ENCODE measurements at places on chromosomes 1 and 21.

DNA sequence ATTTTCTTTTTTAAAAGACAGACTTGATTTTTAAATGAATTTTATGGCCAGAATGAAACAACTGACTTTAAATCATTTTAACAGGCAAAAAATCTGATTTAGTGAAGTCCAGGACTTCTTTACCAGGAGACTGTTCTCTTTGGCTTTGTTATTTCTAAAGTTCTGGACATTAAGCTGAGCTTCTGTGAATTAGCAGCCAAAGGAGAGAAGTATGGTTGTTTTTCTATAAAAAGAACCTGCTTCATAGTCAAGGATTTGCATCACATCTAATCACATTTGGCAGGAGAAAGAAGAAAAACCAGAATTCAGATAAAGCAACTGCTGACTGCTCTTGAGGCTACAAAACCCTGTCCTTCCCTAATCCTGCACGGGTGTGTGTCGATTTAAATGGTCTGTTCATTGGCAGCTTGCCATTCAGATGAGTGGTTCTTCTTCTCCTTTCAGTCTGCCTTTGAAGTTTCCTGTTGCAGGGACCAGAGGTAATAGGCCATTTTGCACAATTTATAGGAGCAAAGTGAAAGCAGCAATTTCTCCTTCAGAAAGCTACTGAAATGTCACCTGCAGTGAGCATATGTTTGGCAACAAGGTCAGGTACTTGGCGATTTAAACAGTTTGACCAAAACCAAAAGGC lies 215.4 kb downstream of the OLFM3 start:
- peak; percentile 33 for DNase-seq

DNA sequence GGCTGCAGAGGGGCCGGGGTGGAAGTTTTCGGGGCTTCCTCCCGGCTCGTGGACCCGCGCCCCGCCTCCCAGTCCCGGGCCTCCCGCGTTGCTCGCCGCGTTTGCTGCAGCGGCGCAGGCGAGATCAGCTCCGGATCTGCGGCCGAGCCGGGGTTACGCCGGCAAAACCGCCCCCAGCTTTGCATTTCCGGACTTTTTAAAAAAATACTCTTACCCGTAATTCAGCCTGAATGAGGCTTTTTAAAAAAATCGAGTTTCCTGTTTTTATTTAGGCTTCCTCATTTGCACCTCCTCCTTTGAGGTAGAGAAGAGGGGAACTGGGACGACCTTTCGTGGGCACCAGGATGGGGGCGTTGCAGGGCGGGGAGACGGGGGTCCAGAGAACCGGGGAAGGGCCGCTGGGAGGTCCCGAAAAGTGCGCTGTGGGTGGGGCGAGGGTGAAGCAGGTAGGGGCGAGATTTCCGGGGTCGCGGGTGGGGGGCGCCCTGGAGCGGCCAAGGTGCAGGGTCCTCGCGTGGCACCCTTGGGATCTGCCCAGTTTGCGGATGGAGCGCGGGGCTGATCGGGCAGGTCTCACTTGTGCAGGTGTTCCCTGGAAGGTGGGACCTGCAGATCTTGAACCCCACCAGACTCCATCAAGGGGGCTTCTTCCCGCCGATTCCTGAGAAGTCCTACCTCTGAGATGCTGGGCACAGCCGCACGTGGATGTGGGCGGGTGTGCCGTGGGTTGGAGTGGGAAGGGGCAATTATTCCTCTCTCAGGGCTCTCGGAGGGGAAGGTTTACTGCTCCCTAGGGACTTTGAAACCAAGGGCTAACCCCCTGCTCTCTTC lies 1.1 kb downstream of the PIK3CD start:
- DNase-seq, result no peak

GRCh38 chr1:27966402-27967105 lies 6.8 kb downstream of the XKR8 start:
- no peak for DNase-seq

DNA sequence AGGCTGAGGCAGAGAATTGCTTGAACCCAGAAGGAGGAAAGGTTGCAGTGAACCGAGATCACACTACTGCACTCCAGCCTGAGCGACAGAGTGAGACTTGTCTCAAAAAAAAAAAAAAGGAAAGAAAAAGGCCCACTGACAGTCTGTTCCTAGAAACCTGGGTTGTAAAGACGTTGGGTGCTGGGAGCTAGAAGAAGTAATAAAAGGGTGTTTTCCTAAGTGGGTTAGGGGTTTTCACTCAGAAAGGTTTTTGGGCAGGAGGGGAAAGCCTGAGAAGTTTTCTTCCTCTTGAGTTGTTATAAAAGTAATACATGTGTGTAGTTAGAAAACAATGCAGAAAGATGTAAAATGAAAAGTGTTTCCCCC lies 25.4 kb downstream of the CELA3A start:
- DNase-seq, result no peak

DNA sequence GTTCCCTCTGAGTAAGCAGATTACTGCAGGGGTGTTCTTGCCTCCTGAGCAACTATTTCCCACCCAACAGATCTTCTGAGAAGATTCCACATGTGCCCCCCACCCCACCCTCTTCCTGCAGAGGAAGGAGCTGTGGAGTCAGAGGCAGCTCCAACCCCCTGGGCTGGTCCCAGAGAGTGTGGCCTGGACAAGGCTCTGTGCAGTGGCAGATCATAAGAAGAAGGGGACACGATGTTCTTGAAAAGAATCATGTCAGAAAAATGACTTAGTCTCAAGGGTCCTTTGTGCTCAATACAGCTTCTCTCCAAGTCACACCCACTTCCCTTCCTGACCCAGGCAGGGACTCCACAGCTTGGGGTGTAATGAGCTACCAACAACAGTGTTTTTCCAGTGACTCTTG lies 95.2 kb downstream of the SYF2 start:
- DNase-seq, result no peak

- DNase-seq, result no peak
Measured at GRCh38 chr1:101548376-101548775, 311.6 kb downstream of the S1PR1 start.

GRCh38 chr1:30780409-30780808 lies 22.8 kb upstream of the LAPTM5 start:
- no peak for DNase-seq

DNA sequence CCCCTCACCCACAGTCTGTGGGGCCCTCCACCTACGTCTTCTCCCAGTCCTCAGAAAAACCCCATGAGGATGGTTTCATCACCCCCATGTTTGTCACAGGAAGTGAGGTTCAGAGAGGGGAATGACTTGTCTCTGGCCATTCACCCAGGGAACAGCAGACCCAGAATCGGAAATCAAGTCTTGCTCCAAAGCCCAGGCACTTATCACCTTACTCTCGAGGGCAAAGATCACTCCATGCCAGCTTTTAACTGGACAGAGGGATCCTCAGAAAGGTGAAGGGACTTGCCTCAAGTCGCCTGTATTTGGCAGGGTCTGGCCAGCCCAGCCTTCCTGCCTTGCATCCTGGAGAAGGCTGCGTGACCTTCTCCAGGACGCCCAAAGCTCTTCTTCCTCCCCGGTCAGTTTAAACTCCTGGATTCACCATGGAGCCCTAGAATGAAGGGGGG lies 57.9 kb upstream of the SSBP3 start:
- DNase-seq, result no peak

DNA sequence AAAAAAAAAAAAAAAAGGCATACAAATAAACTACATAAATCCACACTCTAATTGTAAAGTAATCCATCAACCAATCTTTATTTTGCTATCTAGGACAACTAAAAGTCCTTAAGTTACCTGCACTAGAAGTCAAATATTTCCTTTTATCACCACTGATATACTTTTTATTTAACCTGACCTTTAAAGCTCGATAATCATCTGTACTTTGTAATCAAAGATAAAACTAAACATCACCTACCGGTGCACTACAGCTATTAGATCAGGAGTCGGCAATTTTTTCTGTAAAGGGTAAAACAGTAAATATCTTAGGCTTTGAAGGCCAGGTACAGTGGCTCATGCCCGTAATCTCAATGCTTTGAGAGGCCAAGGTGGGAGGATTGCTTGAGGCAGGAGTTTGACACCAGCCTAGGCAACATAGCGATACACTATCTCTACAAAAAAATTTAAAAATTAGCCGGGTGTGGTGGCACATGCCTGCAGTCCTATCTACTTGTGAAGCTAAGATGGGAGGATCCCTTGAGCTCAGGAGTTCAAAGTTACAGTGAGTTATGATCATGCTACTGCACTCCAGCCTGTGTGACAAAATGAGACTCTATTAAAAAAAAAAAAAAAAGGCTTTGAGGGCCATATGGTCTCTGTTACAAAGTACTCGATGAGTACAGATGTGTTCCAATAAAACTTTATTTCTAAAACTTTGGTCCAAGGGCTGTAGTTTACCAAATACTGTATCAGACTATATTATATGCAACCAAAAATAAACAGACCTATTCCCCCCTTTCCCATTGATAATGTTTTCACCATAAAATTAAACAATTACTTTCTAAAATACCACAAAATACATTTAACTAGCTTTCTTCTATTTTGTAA lies 47.1 kb downstream of the TESK2 start:
- no peak for DNase-seq

GRCh38 chr1:222813866-222814535 lies 838 bp upstream of the DISP1 start:
- DNase-seq, result no peak

- no peak for DNase-seq
Measured at GRCh38 chr21:35368326-35368725, 319.2 kb upstream of the RUNX1 start.

GRCh38 chr1:21012937-21013336 lies 163.8 kb downstream of the EIF4G3 start:
- no peak for DNase-seq

- no peak for DNase-seq
Measured at GRCh38 chr1:231337043-231337471, 595 bp downstream of the EXOC8 start.

DNA sequence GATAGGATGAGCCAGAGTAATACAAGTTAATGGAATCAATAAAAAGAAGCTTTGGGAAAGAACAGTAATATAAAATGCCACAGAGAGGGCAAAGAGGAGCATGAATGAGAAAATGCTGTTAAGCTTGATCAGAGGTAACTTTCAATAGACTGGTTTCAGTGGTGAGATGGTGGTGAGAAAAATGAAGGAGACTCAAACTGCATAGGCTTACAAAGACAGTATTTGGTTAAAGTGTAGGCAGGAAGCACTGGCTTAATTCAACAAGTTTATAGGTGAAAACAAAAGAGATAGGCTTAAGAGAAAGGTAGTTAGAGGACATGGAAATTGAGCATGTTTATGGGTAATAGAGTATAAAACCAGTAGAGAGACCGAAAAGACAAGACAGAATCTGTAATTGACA lies 298.6 kb upstream of the ADAMTS5 start:
- DNase-seq, result no peak

DNA sequence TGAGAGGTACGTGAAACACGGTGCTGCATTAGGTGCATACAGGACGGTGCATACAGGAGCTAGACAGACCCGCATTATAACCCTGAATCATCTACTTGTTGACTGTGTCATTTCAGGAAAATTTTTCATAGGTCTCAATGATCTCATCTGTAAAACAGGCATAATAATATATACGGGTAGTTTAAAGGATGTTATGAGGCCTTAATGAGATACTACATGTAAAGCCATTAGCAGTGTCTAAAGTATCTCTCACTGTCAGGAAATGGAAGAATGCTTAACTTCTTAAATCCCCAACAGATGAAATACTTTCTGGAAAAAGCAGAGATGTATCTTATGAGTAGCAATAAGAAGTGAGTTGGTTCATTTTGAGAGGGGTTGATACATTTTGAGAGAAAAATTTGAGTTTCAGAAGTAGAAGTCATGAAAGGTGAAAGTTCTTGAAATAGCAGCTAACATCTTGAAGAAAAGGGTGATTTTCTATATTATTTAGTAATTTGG lies 669.6 kb downstream of the PTPRC start:
- no peak for DNase-seq

GRCh38 chr1:118317842-118318614 lies 133.0 kb upstream of the SPAG17 start:
- DNase-seq, result no peak

DNA sequence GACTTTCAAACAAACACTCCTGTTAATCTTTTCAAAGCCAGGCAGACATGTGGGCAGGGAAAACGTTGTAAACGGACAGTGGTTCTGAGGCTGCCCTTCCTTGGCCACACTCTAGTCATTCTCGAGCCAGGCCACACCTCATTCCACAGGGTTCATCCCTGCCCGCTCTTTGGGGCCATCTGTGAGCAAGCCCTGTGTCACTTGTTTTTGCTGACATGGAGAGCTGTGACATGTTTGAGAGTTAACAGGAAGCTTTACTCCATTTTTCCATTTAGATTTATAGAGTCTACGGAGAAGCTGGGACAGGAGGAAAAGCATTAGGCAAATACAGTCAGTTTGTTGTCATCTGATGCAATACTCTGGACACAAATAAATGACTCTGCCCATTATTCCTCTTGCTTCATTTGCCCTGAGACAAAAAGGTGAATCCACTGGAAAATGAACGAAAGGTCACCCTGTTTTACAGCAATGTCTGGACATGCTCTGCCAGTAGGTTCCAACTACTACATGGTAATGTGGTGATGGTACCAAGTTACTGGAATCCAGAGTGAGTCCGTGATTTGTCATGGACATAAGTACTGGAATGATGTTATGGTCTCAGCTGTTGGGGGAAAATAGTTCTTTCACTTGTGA lies 126.9 kb downstream of the CLIC6 start:
- no peak for DNase-seq

DNA sequence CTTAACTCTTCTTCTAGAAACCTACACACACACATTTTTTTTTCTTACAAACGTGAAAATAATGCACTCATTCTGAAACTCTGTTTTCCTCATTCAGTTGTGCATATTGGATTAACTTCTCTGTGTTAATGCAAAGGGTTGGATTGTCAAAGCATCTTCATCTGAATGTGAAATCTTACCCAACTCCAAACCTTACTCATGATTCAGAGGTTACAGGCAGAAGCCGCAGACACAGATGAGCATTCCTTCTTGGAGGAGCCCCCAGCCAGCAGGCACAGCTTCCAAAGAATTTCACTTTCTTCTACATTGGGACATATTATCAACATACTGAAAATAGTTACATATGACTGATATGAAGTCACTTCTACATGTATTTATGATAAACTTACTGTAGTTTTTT lies 15.7 kb downstream of the PATJ start:
- DNase-seq, result no peak

GRCh38 chr1:173280899-173281660 lies 73.9 kb upstream of the TNFSF4 start:
- DNase-seq, result no peak

GRCh38 chr1:66330722-66331141 lies 203.2 kb upstream of the SGIP1 start:
- no peak for DNase-seq

GRCh38 chr1:17205652-17206051 lies 724 bp downstream of the PADI1 start:
- no peak for DNase-seq

GRCh38 chr1:218467101-218468072 lies 122.3 kb downstream of the TGFB2 start:
- no peak for DNase-seq

GRCh38 chr1:50605186-50605875 lies 182.1 kb upstream of the DMRTA2 start:
- no peak for DNase-seq

- no peak for DNase-seq
Measured at GRCh38 chr1:164183854-164184635, 374.9 kb upstream of the PBX1 start.

DNA sequence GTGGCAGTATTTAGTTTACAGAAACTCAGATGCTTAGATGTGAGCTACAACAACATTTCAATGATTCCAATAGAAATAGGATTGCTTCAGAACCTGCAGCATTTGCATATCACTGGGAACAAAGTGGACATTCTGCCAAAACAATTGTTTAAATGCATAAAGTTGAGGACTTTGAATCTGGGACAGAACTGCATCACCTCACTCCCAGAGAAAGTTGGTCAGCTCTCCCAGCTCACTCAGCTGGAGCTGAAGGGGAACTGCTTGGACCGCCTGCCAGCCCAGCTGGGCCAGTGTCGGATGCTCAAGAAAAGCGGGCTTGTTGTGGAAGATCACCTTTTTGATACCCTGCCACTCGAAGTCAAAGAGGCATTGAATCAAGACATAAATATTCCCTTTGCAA lies 59.7 kb upstream of the ZNF326 start:
- no peak for DNase-seq
